ENCODE measurements at places on chromosomes 3 and 15.

DNA sequence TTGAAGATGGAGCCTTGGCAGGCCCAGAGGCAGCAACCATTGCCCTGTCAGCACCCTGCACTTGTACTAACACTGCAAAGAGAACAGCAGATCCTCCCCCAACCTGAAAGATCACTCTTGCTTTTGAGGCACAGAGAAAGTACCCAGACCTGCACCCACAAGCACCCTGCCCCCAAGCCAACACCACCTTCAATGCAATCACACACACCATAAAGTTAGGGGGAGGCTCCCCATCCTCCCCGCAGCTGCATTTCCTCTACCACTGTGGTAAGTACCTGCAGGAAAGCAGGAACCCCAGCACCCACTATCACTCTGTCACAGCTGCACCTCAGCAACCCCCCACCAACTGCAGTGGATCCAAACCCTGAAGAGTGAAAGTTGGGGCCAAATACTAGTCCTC, 12.0 kb downstream of the OR5K3 start:
- DNase-seq: no peak

GRCh38 chr15:90512981-90513380, 16.7 kb upstream of the CRTC3 start:
- no peak for DNase-seq

DNA sequence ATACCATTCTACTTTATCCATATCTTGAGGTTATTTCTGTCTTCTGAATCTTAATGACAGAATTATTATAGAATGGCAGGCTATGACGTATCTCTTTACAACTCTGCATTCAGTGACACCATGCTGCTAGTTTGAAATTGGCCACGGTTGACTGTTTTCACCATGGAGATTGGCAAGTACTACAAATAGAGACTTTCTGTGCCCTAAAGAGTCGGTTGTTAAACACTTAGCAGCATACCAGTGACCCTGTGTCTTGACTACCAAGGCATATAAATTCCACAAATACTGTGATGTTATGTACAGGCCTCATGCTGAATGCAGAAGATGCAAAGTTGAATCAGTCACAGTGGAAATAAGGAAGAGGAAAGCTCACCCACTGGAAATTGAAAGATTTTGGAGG, 67.0 kb upstream of the CADPS start:
- DNase-seq: no peak

GRCh38 chr3:120353463-120353862, 4.3 kb upstream of the LRRC58 start:
- DNase-seq: no peak

- DNase-seq: no peak
Measured at GRCh38 chr15:44243829-44244228, 44.7 kb upstream of the GOLM2 start.

Measured in EL (cell line).